ENCODE measurements at places on chromosomes 12 and 14.
A peak's percentile ranks its signal among the peaks of the same experiment; 100 is the strongest.

- no peak for DNase-seq
Measured at GRCh38 chr14:103923863-103924262, 4.4 kb upstream of the TDRD9 start.

- DNase-seq: no peak
Measured at GRCh38 chr12:98823012-98823411, 177.9 kb downstream of the APAF1 start.

DNA sequence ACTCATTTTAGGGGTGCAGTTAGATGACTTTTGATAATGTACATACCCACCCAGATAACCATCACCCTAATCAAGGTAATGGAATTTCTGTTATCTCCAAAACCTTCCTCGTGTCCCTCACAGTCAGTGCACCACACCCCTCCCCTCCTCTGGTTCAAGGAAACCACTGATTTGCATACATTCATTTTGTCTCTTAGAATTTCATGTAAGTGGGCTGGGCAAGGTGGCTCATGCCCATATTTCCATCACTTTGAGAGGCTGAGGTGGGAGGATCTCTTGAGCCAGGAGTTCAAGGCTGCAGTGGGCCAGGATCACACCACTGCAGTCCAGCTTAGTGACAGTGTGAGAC, 15.7 kb downstream of the ADIPOR2 start:
- no peak for DNase-seq

GRCh38 chr12:58907391-58907790, 12.9 kb downstream of the LRIG3 start:
- DNase-seq: no peak

GRCh38 chr14:33237115-33237740, 298.5 kb downstream of the NPAS3 start:
- peak; percentile 4 for DNase-seq

All from amniotic epithelial cell (primary cell).